ENCODE measurements at places on chromosomes 2 and 18. TPM values are rescaled to one million over a fixed set of nuclear protein-coding genes. Genes with fewer than 3 reads are reported as not detected.

ADGRF3 gene
- total RNA-seq: not detected

KLHL41 gene
- total RNA-seq: 2,840 TPM

FBXO36 gene
- 3.1 TPM for total RNA-seq

GRCh38 chr2:73291461-73292315 is 1.7 kb downstream of the EGR4 start:
- no peak for DNase-seq

DNA sequence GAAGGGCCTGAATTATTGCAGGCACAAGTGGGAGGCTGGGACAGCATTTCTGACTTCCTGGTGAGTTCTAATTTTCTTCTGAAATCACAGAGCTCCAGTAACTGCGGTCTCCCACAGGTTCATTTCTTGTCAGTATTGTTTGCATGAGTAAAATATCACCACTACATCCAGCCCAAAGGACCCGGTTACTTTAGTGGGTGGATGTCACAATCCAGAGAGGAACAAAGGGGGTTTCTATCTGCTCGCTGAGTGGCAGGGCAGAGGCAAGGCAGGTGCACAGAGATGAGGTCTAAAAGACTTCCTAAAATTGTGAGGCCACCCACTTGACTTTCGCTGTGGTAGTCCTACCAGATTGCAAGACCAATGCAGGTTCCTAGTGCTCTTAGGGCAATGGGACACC is 800.4 kb upstream of the ID2 start:
- DNase-seq: no peak

DNA sequence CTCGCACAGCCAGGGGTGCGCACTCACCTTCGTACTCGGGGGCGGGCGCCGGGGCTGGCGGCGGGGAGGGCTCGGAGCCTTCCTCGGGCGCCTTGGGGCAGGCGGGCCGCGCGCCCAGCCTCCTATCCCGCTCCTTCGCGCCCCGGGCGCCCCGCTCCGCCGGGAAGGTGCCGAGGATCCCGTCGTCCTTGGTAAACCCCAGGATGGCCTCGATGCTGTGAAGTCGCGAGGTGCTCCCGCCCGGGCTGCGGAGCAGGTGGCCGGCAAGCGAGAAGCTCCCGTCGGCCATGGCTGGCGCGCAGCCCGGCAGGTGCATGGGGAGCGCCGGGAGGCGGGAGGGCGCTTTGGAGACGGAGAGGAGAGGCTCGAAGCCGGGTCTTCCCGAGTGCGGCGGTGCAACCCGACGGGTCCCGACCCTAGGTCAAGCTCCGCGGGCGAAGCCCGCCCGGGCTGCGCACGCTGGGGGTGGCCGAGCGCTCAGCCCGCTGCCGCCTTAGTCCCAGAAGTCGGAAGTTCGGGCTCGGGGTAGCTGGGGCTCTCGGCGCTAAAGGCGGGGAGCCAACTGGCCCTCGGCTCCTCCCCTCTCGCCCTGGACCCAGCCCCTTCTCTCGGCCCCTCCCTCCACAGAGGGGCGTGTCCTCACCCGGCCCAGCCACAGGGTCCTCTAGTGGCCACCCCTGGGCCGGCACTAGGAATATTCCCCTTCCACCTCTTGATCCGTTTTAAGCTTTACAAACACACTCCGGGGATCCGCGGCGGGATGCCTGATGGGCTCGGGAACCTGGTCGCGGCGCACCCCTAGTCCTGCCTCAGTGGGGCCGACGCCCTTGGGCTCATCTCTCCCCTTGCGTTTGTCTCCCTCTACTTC is at the start of gene RAX:
Gene RAX (minus strand): TSS at position 564 of the 868 bp plus-strand sequence. CDS start 248 bp downstream, at position 316.
- DNase-seq: no peak

GRCh38 chr18:46152436-46152807 is 48.2 kb downstream of the HAUS1 start:
- DNase-seq: peak; percentile 66

DNA sequence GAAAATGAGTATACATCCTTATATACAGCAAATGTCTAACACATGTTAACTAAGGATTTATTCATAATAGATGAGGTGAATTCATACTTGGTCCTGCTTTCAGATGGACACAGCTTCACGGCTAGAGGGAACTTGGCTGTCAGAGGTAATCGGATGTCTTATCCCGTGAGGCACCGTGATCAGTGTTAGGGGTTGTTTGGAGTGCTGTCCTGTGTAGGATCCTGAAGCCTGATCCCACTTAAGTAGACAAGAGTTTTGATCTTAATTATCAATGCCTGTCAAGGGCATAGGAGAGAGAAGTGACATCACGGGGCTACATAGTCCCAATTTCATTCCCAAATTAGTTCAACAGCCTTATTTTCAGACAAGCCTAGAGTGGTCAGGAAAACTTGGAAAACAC is 204.6 kb downstream of the RNF144A start:
- peak; percentile 7 for DNase-seq

MOGAT1 gene
- total RNA-seq: not detected

REG1A gene
- not detected for total RNA-seq

GRCh38 chr2:233084488-233084887 is 24.3 kb downstream of the INPP5D start:
- DNase-seq: peak; percentile 42

LHCGR gene
- total RNA-seq: 0.51 TPM

- DNase-seq: no peak
Observed at GRCh38 chr2:143584936-143585335, 455.7 kb downstream of the ARHGAP15 start.

- DNase-seq: no peak
Observed at GRCh38 chr18:5315838-5316237, 20.3 kb upstream of the ZBTB14 start.

- no peak for DNase-seq
Observed at GRCh38 chr18:8660316-8660715, 45.0 kb upstream of the MTCL1 start.
